ENCODE measurements at places on chromosomes 1 and 21. TPM values are rescaled to one million over a fixed set of nuclear protein-coding genes. Genes with fewer than 3 reads are reported as not detected.
A peak's percentile ranks its signal among the peaks of the same experiment; 100 is the strongest.

DNA sequence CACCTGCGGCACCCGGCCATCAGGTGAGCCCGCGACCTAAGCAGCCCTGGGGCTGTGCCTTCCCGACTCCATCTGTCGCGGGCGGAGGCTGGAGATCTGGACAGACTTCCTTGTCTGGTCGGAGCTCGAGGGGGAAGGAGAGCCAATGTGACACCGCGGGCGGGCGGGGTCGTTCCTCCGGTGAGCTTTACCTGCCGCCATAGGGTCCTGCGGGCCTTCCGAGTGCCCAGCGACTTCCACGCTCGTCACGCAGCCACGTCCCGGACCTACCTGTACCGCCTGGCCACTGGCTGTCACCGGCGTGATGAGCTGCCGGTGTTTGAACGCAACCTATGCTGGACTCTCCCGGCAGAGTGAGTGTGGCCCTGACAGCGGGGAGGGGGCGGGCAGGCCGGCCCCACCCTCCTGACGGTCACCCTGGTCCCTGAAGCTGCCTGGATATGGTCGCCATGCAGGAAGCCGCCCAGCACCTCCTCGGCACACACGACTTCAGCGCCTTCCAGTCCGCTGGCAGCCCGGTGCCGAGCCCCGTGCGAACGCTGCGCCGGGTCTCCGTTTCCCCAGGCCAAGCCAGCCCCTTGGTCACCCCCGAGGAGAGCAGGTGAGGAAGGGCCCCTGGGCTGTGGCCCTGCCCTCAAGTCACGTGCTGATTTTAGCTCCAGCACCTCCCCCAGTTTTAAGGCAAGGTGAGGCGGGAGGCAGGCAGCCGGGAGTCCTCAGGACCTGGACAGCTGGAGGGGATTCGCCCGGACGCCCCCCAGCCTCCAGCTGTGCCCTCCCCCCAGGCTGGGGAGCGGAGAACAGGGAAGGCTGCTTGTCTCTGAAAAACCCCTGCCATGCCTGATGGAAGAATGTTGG, 1.1 kb downstream of the PUSL1 start:
- DNase-seq: no peak

The TEX38 gene
- total RNA-seq: not detected

DNA sequence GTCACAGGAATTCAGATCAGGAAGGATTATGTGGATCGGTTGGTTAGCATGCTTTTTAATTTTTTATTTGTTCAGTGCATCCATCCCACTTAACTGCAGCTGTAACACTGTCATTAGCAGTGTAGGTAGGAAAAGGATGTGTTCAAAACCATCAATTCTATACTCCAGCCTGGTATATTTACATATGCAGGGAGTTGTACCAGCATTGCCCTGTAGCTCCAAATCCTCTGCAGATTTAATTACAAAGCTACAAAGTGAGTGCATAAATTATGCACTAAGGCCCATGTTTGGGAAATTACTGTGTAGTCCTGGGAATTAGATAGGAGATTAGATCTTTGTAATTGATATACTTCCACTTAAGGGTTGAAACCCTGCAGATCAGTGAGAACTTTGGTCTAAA, 15.9 kb upstream of the OSBPL9 start:
- no peak for DNase-seq

The PLD5 gene
- not detected for total RNA-seq

DNA sequence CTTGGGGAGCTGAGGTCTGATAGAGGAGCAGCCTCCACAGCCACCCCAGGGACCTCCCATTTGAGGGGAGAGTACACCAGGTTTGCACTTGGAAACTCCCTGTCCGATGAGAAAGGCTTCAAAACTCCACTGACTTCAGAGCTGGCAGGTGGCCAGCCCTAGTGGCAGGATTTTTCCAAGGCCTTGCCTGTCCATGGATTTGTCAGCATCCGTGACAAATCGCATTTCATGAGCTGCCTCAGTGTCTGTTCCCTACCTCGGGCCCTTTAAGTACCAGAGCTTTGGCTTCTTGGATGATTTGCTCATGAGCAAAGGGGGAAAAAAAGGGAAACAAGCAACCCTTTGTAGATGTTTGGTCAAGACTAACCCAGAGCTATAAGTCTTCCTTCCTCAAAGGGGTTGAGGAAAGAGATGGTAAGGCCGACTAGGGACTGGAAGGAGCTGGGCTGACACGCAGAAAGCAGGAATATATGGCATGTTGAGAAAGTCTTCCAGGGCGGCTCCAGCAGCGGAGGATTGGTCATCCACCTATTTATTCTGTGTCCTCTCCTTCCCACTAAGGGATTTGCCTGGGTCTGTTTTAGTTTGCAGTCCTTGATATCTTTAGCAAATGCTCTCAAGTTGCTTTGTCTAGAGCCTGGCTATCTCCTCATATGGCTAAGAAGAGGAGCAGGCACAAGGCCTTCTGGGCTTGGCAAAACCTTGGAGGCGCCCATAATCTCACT, 2.7 kb upstream of the HSPG2 start:
- DNase-seq: peak; percentile 79

The MMEL1 gene
- total RNA-seq: not detected

The ALDH4A1 gene
- 10.1 TPM for total RNA-seq

The S100A1 gene
- total RNA-seq: 0.46 TPM

- DNase-seq: peak; percentile 68
These were observed 80.3 kb upstream of the ARTN start for GRCh38 chr1:43853161-43853921.

DNA sequence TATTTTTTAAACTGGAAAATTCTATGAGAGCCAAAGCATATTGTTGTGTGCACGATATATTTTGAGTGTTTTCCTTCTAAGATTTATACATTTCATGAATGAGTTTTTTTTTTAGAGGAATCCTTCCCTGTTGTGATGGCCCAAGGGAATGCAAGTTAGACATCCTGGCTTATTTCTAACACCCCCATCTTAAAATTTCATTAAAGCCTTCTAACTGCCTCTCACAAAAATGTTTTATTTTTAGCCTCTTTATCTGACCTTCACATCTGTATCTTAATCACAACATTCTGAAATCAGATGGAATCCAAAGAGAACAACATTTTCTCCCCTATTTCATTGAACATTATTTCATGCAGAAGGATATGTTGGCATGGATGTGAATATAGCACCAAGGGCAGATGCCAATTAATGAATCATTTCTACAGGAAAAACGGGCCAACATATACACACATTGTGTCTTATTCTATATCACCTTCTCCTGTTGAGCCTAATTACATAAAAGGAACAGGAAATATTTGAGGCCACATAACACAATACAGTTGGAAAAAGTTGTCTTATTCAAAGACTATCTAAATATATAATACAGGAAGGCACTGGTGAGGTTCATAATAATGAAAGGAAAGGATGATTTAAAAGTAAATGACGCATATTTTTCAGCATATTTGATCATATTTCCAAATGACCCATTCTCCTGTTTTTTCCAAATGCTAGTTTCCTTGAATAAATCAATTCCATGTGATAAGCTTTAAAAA, 455.5 kb downstream of the TTLL7 start:
- no peak for DNase-seq

GRCh38 chr1:117122330-117123025, 929 bp upstream of the TRIM45 start:
- DNase-seq: no peak

GRCh38 chr1:159091607-159092031, 15.1 kb upstream of the AIM2 start:
- peak; percentile 22 for DNase-seq

DNA sequence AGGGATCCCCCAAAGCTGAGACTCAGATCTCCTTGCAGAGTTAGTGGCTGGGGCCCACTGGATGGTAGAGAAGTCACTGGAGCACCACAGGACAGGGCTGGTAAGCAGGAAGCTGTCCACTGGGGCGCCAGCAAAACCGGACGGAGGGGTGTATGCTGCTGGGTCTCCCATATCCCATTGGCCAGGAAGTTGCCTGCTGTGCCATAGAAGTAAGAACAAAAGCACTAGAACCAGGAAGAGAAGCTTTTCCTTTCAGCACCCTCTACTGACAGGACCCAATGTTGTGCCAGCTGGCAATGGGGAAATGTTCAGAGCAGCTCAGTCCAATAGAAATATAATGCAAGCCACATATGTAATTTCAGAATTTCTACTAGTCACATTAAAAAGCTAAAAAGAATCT, 146.6 kb downstream of the SPATA46 start:
- DNase-seq: peak; percentile 75

DNA sequence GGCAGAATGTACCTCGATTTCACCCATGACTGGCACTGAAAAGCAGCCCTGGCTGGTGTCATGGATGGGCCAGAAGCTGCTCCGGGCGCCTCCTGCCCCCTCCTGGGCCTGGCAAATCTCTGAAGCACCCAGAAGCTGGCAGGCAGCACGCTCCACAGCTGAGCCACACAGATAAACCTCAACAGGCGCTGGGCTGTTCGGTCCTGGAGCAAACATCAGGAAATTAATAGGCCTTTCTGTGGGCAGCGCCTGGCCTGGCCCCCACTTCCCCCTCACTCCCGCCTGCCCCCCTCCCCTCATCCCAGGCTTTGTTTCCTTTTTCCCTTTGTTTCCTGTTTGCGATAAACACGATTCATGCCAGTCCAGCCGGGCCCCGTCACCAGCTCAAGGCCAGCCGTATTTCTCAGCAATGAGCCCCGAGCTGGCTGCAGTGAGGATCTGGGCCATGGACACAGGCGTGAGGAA, 20.1 kb upstream of the DISP3 start:
- DNase-seq: no peak

The ESPN gene
- 4.0 TPM for total RNA-seq

The CHI3L2 gene
- 2.5 TPM for total RNA-seq

- DNase-seq: no peak
These were observed 13.5 kb downstream of the LZIC start for GRCh38 chr1:9929431-9930385.

- no peak for DNase-seq
These were observed 20.4 kb downstream of the GPR161 start for GRCh38 chr1:168116327-168116799.

DNA sequence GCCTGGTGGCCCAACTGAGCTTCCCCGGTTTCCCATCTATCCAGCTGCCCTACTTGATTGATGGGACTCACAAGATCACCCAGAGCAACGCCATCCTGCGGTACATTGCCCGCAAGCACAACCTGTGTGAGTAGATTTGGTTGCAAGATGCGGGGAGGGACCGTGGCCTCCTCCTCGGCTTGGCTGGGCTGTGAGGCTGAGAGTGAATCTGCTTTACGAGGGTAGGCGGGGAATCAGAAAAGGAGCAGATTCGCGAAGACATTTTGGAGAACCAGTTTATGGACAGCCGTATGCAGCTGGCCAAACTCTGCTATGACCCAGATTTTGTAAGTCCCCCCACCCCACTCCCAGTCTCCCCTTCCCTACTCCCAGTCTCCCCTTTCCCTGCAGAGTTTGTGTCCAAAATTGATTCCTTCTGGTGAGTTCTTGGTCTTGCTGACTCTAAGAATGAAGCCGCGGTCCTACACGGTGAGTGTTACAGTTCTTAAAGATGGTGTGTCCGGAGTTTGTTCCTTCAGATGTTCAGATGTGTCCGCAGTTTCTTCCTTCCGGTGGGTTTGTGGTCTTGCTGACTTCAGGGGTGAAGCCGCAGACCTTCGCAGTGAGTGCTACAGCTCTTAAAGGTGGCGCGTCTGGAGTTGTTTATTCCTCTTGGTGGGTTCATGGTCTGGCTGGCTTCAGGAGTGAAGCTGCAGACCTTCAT, 1.5 kb downstream of the GSTM2 start:
- no peak for DNase-seq

- DNase-seq: no peak
These were observed 139.1 kb upstream of the PTGFR start for GRCh38 chr1:78351551-78352216.

GRCh38 chr1:214557952-214558735, 6.7 kb upstream of the PTPN14 start:
- peak; percentile 98 for DNase-seq

DNA sequence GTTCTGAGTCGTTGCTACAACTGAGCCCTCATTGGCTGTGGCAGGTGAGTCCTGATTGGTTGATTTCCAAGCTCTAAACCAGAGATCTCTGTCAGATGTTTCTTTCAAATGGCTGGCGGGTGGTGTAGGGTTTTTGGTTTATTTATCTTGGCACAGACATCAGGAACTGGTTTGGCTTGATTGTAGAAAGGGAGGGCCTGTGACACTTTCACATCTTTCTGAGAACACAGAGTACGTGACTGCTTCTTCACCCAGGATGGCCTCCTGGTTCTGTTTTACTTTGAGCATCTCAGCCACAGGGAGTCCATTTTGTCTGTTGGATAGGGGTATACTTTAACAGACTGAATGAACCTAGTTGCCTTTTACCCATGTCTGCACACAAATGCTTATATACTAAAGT, 89.4 kb upstream of the GPR52 start:
- DNase-seq: no peak

The ITLN2 gene
- not detected for total RNA-seq

The ELAPOR1 gene
- total RNA-seq: 1.7 TPM
